ENCODE measurements at places on chromosomes 11 and 22.

DNA sequence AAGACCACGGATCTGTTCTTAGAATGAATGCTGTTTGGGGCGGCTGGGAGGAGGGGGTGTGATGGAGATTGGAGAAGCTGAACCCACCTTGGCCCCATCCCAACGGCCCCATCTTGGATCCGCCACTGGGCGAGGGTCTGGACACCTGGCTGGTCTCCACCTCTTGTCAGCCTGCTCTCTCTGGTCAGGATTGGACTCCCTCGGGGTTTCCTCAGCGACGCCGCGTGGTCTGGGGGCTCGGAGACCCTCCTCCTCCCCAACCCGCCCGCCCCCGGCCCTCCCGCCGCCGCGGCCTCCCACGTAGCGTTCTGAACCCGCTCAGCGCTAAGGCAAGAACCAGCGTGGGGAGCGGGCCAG is 4.3 kb upstream of the FLI1 start:
- DNase-seq: no peak

GRCh38 chr22:35299217-35299672 is 449 bp upstream of the TOM1 start:
- no peak for DNase-seq

DNA sequence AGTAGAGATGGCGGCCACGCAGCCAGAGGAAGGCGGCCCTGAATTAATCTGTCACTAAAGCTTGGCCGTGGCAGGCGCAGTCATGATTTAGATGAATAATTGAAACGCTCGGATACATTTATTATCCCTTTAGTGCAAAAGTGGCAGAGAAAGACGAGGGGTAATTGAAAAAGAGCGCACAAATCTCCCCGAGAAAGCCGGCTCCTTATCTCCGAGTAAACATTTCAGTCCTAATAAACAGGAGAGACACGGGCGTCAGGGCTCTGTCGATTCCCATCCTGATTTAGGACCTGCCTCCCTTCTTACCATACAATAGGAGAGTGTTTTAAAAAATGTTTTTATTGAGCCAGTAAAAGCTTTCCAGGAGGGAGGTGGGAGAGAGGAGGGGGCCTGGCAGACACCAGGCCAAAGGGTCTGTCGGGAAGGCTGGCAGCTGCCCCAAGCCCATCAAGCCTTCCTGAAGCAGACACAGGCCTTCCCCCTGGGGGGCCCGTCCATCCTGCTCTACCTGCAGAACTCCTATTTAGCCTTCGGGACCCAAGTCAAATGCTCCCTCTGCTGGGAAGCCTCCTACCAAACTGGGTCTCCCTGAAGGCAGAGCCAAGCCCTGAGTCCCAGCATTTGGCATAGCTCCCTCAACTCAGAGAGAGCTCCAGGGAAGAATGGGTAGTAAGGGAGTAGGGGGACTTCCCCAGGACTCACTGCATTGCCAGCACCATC is 22.8 kb downstream of the OTUB1 start:
- DNase-seq: no peak

DNA sequence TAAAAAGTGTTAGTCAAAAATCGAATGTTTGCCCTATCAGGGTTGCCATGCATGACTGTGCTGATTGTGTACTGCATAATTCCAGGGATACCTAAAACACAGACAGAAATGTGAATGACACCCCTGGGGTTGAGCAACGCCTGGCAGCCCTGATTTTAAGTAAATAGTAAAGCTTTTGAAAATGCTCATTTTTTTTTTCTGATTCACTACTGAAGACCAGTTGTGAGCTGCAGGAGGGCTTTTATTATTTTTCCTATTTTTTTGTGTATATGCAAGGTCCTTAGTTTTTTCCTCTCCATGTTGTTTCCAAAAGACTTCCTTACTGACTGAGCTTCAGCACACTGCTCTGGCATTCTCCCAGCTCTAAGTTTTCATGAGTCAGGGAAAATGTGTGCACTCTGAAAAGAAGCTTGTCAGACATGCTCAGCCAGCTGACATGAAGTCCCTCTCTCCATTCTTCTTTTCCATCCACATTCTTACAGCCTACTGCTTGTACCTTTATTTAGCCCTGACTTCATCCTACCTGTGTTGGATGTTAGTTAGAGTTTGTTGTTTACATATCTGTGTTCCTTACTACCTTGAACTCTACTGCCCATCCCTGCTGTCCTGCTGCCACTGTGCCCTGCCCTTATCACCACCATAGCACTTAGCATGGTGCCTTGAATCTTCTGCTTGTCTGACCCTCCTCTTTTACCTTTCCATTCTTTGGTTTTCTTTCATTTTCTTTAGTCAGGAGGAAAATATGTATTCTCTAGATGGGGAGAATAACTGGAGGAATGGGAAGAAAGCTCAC is 79.5 kb downstream of the HORMAD2 start:
- peak; percentile 4 for DNase-seq

- no peak for DNase-seq
These were observed 4.4 kb downstream of the OR5M8 start for GRCh38 chr11:56486801-56487200.

- DNase-seq: no peak
These were observed 28.7 kb downstream of the MPPED1 start for GRCh38 chr22:43440556-43440955.

GRCh38 chr11:70399681-70400112 is 1.4 kb downstream of the CTTN start:
- DNase-seq: peak; percentile 84

Measured in Caco-2 (cell line).